ENCODE measurements at places on chromosomes 4 and X.

DNA sequence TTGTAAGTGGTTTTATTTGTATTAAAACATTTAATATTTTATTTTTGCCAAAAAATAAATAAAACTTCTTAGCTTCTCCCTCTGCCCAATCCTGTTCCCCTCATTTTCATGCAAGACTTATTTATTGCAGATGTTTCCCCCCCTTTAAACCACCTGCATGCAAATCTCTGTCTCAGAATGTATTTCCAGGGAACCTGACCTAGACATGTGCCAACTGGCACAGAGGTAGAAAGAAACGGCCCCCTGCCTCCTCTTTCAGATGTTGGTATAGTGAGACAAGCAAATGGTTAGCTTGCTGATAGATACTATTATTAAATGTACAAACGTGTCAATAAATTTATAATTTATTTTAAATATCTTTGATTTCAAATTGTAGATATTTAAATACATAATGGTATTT is 47.1 kb downstream of the KLF3 start:
- DNase-seq, result no peak

DNA sequence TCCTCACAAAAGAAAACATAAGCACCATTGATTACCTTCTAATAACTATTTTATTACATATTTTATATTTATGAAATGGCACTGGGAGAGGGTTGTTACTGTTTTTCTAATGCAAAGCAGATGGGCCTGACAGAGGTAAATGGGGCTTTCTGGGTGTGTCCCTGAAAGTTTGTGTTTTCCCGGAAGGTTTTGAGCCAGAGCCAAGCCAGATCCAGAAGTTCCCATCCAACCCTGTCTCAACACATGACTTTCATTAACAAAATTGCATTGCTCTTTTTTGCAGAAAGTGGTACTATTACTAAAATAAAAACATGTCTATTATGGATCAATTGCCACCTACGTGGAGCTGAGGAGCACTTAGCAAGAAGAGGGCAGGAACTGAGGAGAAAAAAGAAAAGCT is 181.3 kb downstream of the RAB28 start:
- no peak for DNase-seq

DNA sequence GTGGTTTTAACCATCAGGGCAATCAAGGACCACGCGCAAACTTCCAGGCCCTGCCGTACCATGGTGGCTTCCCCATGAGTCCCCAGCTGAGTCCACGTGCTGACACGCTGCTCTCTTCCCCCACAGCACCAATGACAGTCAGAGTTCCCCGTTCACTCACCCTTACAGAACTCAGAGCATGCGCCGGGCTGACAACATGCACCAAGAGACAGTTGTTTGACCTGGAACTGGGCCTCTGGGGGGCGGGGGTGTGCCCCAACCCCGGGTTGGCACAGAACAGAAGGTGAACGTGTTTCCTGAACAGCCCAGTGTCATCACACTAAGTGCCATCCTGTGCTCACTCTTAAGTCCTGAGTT is 29.4 kb downstream of the IRF2 start:
- DNase-seq, result no peak

GRCh38 chrX:39845233-39845632 is 252.5 kb downstream of the BCOR start:
- DNase-seq, result no peak

GRCh38 chr4:95572304-95572991 is 23.7 kb upstream of the UNC5C start:
- DNase-seq, result peak; percentile 55

- no peak for DNase-seq
These were observed 345.9 kb upstream of the NOCT start for GRCh38 chr4:138669479-138670315.

GRCh38 chrX:154381271-154381670 is 2.2 kb downstream of the EMD start:
- no peak for DNase-seq

- DNase-seq, result no peak
These were observed 74.6 kb upstream of the C1QTNF7 start for GRCh38 chr4:15353207-15353606.

DNA sequence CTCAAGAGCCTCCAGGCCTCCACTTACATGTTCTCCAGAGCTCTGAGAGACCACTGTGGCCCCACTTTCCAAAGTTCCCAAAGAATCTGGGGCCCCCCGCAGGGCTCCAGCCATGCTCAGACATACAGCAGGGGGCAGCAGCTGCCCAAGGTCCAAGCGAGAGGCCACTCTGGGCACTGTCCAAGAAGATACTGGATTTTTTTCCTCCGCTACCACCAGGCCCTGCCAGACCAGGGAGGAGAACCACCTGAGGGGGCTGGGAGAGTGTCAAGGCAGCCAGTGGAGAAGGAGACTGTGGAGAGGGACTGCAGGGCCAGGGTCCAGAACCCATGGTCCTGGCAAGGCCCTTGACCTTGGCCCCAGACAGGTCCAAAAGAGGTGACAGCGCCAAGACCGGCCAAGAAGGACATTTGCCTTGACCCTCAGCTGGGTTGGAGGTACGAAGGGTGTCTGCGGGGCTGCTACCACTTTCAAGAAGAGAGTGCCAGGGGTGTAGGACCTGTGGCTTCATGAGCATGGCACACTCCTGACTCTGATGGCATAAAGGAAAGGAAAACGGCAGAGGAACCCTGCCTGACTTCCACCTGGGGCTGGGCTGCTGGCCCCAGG is 5.3 kb downstream of the EMD start:
- peak; percentile 31 for DNase-seq

- DNase-seq, result no peak
These were observed 322.7 kb downstream of the FRMPD4 start for GRCh38 chrX:12460929-12461328.

DNA sequence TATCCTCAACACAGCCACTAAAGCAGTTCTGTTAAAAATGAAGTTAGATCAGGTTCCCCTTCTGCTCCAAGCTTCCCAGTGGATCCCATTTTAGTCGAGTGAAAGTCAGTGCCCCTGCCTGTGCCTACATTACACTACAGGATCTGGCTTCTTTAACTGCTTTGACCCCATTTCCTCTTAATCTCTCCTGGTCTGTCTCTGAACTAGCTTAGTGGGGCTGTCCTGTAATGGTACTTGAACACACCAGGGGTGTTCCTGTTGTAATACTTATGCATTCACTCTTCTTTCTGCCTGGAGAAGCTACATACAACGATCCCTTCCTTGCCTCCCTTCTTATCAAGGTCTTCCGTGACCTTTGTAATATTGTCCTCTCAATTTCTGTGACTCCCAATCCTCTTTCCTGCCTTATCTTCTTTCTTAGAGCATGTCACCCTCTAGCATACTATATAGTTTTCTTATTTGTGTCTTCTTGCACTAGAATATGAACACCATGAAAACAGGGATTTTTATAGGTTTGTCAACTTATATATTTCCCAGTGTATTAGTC is 16.7 kb downstream of the ARSJ start:
- no peak for DNase-seq

DNA sequence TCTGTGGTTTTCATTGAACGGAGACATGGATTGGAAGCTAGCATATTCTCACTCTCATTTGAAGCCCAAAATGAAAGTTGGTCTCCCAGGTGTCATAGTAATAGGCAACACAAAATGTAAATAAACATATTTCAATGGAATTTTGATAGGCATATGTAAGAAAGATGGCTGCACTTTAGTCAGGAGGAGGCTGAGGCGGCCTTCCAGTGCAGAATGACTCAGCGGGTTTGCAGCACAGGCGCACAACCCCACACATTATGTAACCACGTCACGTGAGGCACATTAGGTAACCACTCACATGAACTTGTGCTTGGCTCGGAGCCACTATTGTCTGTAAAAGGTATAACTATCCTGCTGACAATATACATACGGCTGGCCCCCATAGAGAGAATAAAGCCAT is 381.7 kb downstream of the GPAT3 start:
- DNase-seq, result no peak

GRCh38 chrX:36116222-36116621 is 196.7 kb downstream of the CFAP47 start:
- no peak for DNase-seq

DNA sequence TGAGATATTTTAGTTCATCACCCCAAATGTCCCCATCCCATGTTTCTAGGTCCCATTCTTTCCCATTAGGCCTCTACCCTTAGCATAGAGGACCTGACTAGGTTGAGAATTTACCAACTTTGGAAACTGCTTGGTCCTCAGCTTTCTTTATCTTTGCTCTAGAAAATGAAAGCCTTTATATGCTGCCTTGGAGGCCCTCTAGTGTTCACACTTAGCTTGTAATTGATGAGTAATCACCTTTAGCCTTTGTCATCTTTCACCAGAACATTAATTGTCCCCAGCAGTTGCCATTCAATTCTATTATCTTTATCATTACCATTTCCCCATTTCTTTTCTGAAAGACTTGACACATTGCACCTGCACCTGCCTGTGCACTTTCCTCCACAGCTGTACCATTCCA is 589.2 kb upstream of the NR3C2 start:
- peak; percentile 49 for DNase-seq

DNA sequence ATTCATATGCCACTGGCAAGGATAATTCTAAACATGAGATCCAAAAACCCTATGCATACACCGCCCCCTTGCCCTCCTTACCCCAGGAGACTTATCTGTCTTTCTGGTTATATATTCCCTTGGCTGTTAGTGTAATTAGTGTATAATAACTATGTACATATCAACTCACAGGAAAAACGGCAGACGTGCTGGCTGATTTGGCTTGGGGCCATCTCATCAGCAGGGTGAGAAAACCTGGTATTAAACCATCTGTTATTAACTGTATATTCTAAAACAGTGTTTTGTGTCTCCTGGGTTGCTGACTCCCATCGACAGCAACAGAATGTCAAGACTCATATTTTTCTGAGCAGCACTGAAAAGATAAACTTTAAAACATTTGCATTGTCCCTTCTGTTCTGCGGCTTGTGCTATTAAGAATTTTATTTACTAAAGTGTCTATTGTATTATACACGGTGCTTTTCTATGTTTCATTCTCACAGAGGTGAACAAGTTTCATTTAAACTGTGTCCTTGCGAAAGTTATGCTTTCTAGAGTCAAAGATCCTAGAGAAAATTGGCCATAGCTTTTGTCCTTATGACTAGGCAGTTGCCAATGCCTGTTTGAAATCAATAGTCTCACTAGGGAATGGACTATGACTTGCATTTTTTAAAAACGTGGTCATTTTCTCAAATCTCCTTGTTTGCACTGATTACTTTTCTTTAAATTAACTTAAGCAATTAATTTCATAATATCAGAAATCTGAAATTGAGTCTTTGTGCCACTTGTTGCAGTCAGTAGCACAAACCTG is 211.5 kb upstream of the MID1 start:
- peak; percentile 13 for DNase-seq

- DNase-seq, result no peak
These were observed 32.2 kb downstream of the LNX1 start for GRCh38 chr4:53559021-53559620.

DNA sequence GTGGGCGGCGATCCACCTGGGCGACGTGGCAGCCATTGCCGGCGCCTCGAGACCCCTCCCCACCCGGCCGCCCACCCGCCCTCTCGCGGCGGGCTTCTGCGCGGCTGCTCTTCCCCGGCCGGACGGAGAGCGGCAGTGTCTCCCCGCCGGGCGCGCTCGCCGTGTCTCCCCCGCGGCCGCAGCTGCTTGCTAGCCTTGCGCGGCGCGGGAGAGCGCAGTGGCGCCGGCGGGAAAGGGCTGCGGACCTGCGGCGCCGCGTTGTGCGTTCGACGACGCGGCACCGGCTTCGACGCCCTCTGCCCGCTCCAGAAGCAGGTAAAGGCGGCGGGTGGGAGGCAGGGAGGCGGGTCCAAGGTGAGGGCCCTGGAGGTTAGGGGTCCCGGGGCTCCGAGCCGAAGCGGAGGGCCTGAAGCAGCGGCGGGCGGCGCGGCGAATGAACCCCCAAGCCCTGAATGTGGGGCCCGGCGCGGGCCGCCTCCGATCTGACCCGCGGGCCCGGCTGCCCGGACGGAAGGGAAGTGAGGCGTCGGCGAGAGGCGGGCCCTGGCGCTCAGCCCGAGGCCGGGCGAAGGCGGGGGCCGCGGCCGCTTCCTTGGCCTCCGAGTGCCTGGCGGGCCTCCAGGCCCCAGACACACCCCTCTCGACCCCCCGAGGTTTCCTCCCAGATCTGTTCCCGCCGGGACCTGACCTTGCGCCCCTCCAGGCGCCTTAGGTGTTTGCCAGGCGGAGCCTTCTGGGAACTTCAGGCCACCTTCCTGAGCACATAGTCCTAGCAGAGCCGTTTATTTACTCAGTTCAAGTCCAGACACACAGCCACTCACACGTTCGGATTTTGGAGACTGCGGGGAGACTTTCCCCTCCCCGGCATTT is at the start of gene N4BP2:
Gene N4BP2, plus strand, starts transcription at position 135 of the 870 bp plus-strand sequence. CDS start 40,491 bp downstream, outside the sequence.
- peak; percentile 90 for DNase-seq

- no peak for DNase-seq
These were observed 391.8 kb upstream of the MAGEB16 start for GRCh38 chrX:35406386-35406785.

GRCh38 chr4:174334628-174335027 is 50.9 kb downstream of the CEP44 start:
- no peak for DNase-seq

DNA sequence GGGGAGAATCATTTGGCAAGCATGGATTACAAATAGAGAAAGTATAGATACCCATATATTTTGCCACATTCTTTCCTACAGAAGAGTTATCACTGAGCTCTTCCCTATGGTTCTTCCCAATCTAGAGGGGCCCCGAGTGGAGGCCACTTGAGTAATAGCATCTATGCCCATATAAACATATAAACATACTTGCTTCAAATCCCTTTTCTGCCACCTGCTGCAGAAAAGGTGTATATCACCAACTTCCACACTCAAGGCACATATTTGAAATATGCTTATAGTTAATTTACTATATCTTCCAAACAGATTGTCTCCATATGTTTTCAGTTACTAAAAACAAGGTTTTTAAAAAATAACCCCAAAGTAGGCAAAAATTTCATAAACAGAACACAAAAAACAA is 642.8 kb upstream of the DIPK2B start:
- no peak for DNase-seq

DNA sequence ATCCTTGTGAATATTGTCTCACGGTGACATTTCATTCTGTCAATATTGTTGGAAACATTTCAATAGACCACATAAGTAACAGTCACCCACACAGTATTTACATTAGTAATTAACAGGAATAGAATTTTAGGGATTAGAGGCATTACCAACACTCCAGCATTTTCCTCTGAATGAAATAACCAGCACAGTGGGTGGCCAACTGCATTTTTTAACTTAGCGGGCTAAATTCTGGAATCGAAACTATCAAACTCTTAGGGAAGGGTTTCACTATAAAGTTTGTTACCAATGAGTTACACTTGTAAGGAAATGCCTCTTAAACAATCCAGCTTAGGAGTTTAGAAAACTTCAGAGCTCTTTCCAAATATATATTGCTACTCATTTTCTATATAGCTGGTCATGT is 403.0 kb downstream of the ADGRL3 start:
- no peak for DNase-seq

GRCh38 chr4:42786350-42787078 is 106.0 kb upstream of the GRXCR1 start:
- DNase-seq, result no peak

DNA sequence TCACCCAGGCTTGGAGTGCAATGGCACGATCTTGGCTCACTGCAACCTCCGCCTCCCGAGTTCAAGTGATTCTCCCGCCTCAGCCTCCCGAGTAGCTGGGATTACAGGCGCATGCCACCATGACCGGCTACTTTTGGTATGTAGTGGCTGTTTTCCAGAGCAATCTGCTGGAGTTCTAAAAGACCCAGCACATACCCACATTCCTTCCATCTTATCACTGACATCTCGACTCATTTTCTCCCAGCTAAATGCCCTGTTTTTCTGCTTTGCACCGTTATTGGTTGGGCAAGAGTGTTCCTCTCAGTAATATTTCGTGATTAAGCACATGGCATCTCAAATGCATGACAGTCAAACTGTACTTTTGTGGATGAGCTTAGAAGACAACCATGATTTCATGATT is 53.7 kb downstream of the PRKX start:
- DNase-seq, result no peak

- DNase-seq, result no peak
These were observed 114.2 kb downstream of the NWD2 start for GRCh38 chr4:37358748-37359147.

All from body of pancreas (tissue), 4 donors.